GM23248 (cell line): ENCODE measurements at places on chromosomes 7 and 10.

DNA sequence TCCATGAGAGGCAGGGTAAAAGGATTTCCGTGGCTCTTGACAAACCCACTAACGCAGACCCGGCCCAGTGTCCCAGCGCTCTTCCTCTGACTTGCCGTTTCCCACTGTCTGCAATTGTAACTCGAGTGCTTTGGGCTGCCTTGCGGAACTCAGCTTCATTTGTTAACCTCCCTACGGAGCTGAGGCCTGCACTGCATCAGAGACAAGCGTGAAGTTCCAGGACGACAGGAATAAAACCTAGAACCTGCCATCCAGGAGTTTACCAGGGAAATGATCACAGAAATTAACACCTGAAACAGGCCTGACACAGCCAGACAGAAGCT lies 76.2 kb downstream of the SFMBT2 start:
- DNase-seq, result no peak

- DNase-seq, result peak; percentile 88
These were observed 38.0 kb downstream of the EGFR start for GRCh38 chr7:55056577-55057480.

GRCh38 chr7:30157204-30157603 lies 22.4 kb downstream of the MTURN start:
- DNase-seq, result no peak

DNA sequence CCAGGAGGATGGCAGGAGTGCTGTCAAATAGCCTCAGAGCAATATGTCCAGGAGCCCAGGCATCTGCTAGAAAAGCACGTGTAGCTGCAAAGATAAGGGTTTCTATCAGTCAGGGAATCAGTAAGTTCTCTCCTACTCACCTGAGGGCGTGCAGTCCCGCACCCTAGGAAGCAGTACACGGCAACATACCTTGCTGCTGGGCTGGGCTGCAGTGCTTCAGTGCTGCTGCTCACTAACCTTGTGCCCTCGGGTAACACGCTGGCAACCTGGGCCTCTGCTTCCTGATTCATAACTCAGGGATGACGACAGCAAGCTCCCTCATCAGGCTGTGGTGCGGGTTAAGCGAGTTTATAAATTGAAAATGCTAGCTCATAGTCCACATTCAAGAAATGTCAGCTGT lies 29.5 kb upstream of the CCNY start:
- peak; percentile 71 for DNase-seq

DNA sequence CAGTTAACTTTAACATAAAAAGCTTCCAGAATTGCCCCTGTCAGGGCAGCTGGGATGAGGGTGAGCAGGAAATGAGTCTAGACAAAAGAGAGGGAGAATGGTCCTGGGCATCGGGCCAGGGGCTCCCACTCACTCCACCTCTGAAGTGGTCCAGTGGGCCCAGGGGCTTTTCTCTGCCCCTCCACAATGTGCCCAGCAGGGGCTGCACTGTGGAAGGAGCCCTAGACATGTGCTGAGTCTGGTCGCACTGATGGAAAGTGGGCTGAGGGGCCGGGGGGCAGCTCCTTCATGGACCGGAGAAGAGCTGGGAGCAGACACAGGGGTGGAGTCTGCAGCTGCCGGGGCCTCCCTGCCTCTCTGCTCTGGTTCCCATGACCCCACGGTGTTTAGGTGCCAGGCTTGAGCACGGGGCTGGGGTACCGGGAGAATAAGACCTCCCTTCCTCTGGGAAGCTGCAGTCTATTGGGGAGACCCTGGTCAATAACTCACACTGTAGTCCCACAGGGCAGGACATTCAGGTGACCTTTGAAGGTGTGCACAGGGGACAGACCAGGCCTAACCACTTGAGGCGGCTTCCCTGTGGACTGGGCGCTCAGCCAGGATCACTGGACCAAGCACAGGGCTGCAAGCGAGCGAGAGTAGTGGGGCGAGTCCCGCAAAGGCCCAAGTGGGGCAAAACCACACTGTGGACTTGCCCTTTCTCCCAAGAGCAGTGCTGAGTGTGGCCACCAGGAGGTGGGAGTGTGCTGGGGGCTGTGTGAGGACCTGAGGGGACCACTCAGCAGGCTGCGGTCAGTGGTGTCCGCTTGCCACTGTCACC lies 6.1 kb downstream of the ADCY1 start:
- DNase-seq, result peak; percentile 13

- no peak for DNase-seq
These were observed 513.3 kb downstream of the MDFIC start for GRCh38 chr7:115435178-115435577.

- no peak for DNase-seq
These were observed 178.8 kb downstream of the TPK1 start for GRCh38 chr7:144656965-144657517.
